Stimulated activated CD4-positive, alpha-beta T cell treated with anti-CD3 and anti-CD28 coated beads, Interleukin-1b, Interleukin-23, amount 100 ng/mL, for 1 hour (primary cell): ENCODE measurements at places on chromosomes 16 and 17.

- no peak for DNase-seq
These were observed 12.5 kb downstream of the CDH5 start for GRCh38 chr16:66378741-66379570.

- DNase-seq, result no peak
These were observed 38.9 kb upstream of the METTL9 start for GRCh38 chr16:21560462-21560861.

GRCh38 chr17:42598905-42599304 is 10.3 kb downstream of the RETREG3 start:
- DNase-seq, result no peak

- no peak for DNase-seq
These were observed 803 bp downstream of the APOBR start for GRCh38 chr16:28495098-28495793.

- no peak for DNase-seq
These were observed 3.0 kb upstream of the ZNF213 start for GRCh38 chr16:3131755-3132377.

GRCh38 chr16:56675685-56676210 is 6.1 kb downstream of the MT1H start:
- peak; percentile 24 for DNase-seq

GRCh38 chr17:43695970-43696865 is 34.5 kb upstream of the MEOX1 start:
- DNase-seq, result no peak
